ENCODE measurements at places on chromosomes 11 and 22.

DNA sequence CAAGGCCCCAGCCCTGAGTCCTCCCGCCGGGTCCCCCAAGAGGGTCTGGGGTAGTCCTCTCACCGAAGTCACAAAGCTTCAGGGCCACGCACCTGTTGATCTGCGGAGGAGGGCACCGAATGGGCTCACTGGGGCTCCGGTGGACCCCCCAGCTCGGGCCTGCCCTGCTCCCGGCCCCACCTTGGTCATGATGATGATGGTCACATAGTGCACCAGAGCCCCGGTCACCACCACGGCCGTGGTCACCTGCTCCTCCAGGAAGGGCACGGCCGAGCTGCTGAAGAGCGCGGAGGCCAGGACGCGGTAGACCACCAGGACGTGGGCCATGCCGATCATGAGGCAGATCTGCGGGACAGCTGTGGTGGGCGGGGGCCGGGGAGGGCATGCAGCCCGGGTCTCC lies 13.5 kb upstream of the SIGIRR start:
- peaks cover 18% of the 10 kb centered on the region for H3K27me3 ChIP-seq
- no peak overlapping the region for H3K4me3 ChIP-seq
- no peak for DNase-seq

- no peak overlapping the region for H3K4me3 ChIP-seq
- DNase-seq, result no peak
- no peaks in the 10 kb centered on the region for H3K36me3 ChIP-seq
- H3K27ac ChIP-seq, result no peak overlapping the region
These were observed 30.7 kb downstream of the PDE2A start for GRCh38 chr11:72643547-72643946.

GRCh38 chr11:18294862-18295261 lies 27.1 kb downstream of the HPS5 start:
- no peak overlapping the region for H3K4me3 ChIP-seq
- no peaks in the 10 kb centered on the region for H3K27me3 ChIP-seq
- H3K27ac ChIP-seq, result no peak overlapping the region
- no peaks in the 10 kb centered on the region for H3K4me1 ChIP-seq

GRCh38 chr22:49594078-49594477 lies 233.6 kb downstream of the BRD1 start:
- H3K4me1 ChIP-seq, result no peaks in the 10 kb centered on the region
- no peak for DNase-seq
- no peaks in the 10 kb centered on the region for H3K27me3 ChIP-seq

- H3K27ac ChIP-seq, result no peak overlapping the region
- DNase-seq, result no peak
- H3K4me3 ChIP-seq, result no peak overlapping the region
- no peaks in the 10 kb centered on the region for H3K4me1 ChIP-seq
- no peaks in the 10 kb centered on the region for H3K27me3 ChIP-seq
These were observed 112.8 kb upstream of the C11orf87 start for GRCh38 chr11:109309153-109309552.
